Urothelium cell line (cell line): ENCODE measurements at places on chromosomes 2 and 18.

DNA sequence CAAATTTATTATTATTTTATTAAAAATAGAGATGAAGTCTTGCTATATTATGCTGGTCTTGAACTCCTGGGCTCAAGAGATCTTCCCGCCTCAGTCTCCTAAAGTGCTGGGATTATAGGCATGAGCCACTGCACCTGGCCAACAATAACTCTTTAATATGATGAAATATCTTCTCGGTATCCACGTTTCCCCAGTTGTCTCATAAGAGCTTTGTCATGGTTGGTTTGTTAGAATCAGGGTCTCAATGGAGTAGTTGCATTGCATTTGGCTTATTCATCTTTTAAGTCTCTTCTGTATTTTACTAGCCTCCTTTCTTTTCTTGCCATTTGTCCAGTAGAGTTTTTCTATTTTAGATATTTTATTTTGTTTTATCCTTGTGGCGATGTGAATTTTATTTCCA, 32.7 kb upstream of the DLX2 start:
- DNase-seq: no peak

DNA sequence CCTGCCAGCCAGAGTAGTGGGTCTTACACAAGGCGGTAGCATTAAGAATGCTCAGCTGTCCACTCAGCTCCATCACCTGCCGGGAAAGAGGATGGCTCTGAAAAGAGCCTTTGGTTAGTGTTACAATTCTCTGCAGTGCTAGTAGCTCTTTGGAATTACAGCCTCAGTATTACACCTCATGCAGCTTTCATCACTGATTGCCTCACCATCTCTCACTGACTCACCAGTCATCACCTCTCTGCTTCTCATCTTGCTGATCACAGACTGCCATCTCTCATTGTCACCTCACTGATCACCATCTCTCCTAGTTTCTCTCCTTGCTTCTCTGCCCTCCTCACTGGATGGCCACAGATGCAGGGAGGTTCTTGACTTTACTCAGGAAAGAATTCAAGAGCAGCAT, 573.5 kb upstream of the SETBP1 start:
- DNase-seq: no peak

DNA sequence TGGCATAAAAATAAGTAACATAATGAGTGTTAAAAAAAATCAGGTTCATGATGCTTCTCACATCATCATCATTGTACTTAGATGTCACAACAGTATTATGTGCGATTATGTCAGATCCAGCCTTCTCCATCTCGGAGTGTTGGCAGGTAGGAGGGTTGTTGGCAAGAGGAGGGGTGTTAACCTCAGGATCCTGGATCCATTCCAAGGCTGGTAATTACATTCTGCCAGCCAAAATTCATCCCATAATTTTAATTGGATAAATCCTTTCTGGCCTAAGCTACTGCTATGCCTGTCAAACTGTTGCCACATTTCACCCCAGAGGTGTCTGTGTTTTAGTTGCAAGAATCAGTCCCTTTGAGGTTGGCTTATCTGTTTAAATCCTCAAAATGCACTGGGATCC, 891 bp upstream of the FTCDNL1 start:
- no peak for DNase-seq

- DNase-seq: no peak
Measured at GRCh38 chr2:210859314-210859713, 302.9 kb downstream of the CPS1 start.

DNA sequence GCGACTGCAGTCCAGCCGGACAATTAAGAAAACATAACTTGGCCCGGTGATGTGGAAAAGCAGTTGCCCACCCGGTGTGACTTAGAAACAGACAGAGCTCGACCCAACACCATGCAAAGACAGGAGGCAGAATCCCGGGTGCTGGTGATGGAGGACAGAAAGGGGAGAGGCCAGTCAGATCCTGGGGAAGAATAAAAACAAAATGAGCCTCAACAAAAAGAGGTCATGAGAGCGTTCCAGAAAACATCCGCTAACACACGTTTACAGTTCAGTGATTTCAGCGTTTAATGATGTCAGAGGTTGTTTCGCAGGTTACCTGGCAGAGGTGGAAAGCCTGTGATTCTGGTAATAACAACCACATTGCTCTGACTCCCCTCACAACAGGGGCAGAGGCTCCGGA, 111.9 kb downstream of the OSR1 start:
- DNase-seq: no peak

DNA sequence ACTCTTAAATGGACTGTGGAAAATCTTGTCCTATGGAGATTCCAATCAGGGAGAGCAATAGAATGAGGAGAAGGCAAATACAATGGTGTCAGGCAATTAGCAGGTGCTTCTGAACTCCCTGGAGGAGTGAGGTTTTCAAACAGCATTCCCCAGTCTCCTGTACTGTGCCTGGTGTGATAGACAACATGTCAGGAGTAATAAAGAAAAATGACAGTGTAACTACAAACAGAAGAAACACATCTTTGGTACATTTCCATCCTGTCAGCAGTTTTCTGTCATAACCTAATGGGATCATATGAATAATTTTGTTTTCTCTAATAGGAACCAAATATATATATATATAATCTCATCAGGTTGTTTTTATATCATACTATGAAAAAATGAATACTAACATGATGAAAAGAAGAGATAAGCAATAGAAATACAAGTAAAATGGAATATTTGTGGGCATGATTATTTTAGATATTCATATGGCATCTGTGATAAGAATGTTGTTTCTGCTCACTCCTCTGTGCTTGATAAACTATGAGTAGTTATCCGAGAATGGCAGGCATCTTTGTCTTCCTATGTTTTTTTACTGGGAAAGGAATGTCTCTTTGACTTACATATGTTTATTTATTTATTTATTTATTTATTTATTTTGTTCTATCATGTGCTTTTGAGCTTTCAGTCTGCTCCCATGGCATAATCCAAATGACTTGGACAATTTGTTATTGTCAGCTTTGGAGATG, 441.7 kb downstream of the TXNL1 start:
- DNase-seq: no peak

GRCh38 chr18:12048827-12049175, 44.8 kb upstream of the ANKRD62 start:
- no peak for DNase-seq

- no peak for DNase-seq
Measured at GRCh38 chr2:65299246-65299645, 71.6 kb downstream of the ACTR2 start.
